Aorta (tissue), 5 donors: ENCODE measurements at places on chromosomes 5 and 9. TPM values are rescaled to one million over a fixed set of nuclear protein-coding genes. Genes with fewer than 3 reads are reported as not detected.

RASEF gene
- total RNA-seq, result 0.21 TPM

LAMC3 gene
- 0.32 TPM for total RNA-seq

TMEM141 gene
- 27.0 TPM for total RNA-seq

GRCh38 chr9:113692256-113692655 is 183.9 kb upstream of the ZNF618 start:
- H3K27ac ChIP-seq, result no peak overlapping the region
- no peaks in the 10 kb centered on the region for H3K4me1 ChIP-seq
- H3K4me3 ChIP-seq, result no peak overlapping the region
- H3K36me3 ChIP-seq, result no peaks in the 10 kb centered on the region
- no peak for DNase-seq
- H3K27me3 ChIP-seq, result no peaks in the 10 kb centered on the region

DNA sequence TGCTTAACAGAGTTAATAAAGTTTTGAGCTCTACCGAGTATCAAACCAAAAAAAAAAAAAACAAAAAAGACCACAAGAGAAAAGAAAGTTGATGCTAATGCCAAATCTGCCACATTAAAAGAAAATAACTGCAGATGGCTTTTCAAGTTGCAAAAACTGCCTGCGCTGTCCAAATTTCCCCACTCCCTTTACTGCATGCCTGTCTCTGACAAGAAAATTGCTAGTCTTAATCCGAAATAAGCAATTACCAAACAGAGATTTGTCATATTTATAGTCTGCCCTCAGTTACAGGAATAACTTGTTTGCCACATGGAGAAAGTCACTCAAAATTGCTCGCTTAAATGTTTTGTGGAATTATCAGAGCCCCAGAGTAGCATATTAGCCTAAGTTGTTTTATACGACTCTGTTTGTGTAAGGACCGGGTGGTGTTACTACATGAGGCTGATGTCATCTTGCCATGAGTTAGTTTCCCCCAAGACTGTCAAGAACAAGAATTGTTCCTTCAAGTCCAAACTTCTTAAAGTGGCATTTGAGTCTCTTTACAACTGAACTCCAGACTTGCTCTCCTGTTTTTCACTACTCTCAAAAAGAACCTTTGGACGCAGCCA is 160.9 kb downstream of the CEP120 start:
- peaks cover 11% of the 10 kb centered on the region for H3K4me1 ChIP-seq
- no peaks in the 10 kb centered on the region for H3K27me3 ChIP-seq
- no peaks in the 10 kb centered on the region for H3K36me3 ChIP-seq
